ENCODE measurements at places on chromosomes 12 and 14.

DNA sequence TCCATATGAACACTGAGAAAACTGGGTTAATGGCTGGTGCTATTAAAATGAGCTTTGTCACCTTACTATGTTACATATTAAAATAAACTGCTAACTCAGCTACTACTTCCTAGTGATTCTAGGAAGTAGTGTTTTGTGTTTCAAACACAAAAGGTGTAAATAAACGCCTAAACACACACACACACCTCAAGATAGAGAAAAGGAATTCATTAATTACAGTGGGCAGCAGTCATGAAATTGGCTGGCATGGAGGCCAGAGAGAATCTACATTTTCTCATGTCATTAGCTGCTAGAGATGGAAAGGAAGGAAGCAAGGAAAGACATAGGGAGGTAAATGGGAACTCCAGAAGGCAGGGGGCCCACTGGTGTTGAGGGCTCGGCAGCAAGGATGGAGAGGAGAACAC, 787 bp upstream of the PRMT5 start:
- no peak for DNase-seq

DNA sequence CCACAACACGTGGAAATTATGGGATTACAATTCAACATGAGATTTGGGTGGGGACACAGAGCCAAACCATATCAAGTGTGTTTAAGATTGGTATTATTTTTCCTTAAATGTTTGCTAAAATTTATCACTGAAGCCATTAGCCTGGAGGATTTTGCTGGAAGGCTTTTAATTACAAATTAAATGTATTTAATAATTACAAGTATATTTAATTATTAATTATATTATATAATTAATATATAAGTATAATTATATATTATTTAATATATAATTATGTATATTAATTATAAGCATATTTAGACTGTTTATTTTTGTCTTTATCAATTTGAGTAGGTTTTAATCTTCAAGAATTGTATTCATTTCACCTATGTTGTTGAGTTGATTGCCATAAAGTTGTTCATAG, 427.4 kb upstream of the FLRT2 start:
- DNase-seq: no peak

DNA sequence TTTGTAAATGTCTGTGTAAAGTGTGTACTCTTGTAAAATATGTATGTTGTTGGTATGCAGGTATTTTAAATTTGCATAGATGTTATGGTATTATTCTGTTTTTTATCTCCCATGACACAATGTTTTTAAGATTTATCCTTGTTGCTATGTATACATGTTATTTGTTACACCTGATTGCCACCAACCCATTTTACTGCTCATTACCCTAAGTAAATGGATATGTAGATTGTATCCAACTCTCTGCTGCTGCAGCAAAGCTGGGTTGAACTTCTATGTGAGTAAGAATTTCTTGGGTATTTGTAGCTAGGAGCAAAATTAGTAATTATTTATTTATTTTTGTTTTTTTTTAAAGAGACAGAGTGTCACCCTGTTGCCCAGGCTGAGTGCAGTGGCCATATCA, 6.2 kb downstream of the APAF1 start:
- DNase-seq: no peak

DNA sequence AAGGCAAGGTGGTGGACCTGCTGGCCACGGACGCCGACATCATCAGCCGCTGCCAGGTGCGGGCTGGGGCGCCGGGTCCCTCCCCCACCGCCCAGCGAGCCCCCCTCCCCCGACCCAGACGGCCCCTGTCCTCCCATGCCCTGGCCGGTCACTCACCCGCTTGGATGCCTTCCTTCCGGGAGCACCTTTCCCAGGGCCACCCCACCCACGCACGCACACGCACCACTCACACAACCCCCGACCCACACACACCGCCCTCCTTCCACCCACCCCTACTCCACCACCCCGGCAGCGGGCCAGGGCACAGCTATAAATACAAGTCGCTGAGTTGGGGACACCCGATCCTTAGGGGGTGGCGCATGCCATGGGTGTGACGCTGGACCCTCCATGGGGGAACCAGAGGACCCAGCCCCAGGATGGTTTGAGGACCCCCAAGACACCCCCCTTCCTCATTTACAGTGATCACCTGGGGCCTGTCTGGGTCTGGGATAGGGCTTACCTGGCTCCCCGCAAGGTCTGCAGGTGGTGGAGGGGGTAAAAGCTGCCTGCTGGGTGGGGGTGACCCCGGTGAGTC, 465 bp downstream of the ADSS1 start:
- no peak for DNase-seq

DNA sequence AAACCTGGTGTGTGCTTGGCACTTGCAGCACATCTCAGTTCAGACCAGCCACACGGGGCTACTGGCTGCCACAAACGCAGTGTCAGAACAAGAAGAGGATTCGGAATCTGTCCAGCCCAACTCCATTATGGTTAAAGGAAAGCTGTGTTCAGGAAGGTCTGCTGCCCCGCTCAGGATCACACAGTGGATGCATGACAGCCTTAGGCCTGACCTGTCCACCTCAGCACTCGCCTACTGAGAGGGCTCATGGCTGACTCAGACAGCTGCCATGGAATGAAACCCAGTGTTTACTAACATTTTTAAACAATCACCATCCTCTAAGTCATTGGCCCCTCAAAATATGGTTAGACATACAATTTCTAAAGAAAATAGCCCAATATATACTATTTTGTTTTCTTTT, 5.6 kb upstream of the NIN start:
- no peak for DNase-seq

DNA sequence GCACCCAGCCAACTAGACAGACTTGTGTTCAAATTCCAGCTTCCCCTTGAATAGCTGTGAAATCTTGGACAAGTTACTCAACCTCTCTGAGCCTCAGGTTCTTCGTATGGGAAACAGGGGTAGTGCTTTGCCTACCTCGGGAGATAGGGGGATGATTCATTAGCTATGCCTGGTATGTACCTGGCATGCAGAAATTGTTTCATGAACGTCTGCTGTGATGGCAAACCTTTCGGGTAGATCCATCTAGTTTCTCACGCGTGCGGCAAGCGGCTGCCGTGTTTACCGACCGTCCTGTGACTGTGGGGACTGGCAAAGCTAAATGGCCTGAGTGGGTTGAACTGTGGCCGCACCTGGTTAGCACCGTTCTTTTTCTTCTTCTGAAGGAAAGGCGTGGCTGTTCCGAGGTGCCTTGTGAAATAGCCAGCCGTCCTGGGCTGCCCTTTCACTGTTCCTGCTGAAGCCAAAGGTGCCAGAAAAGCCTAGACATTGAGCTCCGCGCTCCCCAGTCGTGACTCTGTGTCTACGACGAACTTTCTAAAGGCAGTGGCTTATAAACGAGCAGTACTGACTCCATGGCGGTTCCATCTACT, 40.6 kb upstream of the MED13L start:
- no peak for DNase-seq

DNA sequence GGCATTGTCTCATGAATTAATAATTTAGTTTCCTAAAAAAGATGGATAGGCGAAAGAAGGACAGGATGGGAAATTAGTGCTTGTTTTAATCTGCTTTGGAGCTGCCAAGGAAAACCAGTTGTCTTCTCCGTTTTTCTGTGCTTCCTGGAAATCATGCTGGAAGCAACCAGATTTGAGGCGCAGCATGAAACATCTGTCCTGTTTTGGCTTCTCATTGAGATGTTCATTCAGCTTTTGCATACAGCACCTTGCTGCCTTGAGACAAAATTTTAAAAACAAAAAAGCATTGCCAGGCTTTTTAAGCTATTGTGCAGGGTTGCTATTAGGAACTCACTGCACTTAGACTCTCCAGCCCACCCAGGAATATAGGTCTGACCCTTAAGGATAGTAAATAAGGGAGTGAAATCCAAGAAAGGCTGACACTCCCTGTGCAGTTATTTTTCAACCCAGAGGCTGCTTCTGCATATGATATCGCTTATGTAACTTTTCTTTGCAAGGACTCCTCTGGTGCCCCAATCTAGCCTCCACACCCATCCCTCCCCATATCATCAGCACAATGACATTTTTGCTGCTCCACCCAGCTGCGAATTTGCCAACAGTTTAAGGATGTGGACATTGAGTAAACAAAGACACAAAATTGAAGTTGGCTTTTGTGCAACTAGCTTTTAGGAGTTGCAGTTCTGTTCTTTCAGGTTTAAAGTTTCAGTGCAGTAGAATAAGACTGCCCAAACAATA, 46.9 kb upstream of the MDM1 start:
- no peak for DNase-seq

DNA sequence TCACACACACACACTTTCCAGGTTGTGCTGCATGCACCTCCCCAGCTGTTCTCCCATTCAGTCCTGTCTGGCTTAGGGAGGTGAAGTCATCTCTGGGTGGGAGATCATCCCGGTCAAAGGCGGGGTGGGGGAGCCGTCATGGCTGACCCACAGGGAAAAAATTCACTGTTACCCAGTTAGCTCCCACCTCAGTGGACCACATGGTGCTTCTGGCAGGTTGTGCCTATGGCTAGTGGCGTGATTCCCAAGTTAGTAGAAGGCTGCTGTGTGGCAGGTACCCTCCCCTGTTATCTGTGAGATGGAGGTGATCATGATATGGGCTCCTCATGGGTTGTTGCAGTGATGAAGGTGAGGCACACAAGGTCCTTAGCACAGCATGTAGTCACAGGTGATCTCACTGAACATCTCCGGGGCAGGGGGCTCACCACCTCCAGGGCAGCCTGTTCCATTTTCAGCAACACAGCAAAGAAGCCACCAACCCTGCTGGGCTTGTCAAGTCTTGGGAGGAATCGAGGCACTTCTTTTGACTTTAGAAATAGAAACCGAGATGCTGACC, 154.9 kb upstream of the CCND2 start:
- DNase-seq: no peak

DNA sequence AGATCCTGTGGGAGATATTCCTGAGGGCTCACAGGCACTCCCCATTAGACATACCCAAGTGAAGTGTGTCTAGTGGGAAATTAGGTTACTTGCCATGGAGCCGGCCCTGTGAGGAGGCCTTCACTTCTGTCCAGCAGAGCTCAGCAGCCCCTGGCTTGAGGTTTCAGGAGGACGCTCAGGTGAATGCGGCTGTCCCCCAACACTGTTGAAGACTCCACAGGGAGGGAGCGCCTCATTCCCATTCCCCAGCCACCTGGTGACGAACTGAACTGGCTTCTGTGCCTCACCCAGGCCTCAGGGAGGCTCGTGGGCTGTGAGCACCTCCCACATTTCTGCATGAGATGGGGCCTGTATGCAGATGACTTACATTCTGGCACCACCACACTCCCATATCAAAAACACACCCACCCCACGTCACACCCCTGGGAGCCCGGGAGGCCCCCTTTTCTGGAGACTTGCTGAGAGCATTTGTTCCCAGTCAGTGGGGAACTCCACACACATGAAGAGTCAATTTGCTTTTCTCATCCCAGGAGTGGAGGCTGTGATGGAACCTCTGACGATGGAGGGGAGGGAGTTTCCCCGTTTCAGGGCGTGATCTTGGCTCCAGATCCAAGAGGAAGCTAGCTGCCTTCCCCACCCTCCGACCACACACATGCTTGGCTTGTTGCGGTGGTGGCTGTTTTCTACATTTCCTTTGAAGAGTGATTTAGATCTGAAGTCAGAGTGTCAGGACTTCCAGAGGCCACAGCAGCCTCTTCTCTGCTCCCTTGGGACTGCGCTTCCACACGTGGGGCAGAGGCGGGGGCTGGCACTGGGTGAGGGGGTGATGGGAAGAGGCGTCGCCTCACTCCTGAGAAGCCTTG, 120.7 kb downstream of the ADGRD1 start:
- no peak for DNase-seq

GRCh38 chr14:53109105-53110041, 43.8 kb downstream of the DDHD1 start:
- no peak for DNase-seq

GRCh38 chr12:113933201-113933786, 32.8 kb downstream of the RBM19 start:
- no peak for DNase-seq

GRCh38 chr12:92332552-92332951, 186.9 kb upstream of the BTG1 start:
- no peak for DNase-seq

DNA sequence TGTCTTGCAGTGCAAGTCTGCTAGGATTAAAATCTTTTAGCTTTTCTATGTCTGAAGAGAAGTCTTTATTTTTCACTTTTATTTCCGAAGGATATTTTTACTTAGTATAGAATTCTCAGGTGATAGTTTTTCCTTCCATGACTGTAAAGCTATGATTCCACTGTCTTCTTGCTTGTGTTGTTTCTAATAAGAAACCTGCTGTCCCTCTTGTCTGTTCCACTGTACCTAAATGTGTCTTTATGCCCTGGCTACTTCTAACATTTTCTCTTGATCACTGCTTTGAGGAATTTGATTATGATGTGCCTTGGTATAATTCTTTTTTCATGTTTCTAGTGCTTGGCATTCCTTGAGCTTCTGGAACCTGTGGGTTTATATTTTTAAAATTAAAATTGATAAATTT, 228.7 kb downstream of the CACNA1C start:
- no peak for DNase-seq

DNA sequence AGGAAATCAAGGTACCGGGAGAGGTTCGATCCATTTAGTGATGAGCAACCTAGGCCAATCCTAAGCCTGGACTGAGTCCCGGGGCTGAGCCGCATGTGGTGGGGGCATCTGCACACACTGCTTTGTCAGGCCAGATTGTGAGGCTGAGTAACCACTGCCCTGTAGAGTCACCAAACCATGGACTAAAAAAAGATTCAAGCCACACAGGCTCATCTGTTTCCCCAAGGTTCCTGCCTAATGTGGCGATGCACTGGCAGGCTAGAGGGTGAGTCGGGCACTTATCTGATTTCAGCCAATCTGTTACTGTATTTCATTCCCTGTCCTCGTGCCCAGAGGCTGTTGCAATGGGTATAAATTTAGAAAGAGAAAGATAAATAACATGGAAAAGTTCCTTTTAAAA, 140.8 kb downstream of the TTC7B start:
- DNase-seq: no peak

DNA sequence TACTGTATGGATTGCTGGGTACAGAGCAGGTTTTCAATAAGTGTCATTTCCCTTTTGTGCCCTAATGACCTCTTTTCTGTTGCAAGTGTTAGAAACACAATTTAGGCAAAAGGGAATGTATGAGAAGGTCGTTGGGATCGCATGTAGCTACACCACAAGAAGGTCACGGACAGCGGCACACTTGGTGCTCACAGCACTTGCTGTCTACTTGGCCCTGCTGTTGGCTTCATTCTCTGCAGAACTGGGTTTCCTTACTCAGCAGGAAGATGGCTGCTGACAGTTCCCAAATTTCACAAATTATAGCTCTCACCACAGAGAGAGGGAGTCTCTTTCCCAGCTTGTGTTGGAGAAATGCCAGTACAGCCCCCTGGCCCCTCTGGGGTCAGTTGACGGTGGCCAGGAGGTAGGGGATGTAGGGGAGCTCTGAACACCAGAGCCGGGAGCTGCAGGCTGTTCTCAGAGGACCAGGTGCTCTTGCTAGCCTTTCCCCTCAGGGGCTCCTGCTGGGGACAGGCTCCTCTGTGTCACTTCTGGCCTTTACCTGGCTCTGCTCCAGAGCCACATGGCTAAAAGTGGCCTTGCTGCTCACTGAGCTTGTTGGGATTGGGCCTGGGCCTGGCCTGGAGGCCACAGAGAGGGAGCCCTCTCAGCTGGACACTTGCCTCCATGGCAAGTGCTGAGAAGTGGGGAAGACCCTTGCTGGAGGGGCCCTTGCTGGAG, 50.9 kb upstream of the BCL7A start:
- no peak for DNase-seq

GRCh38 chr12:50734409-50735263, 29.3 kb upstream of the ATF1 start:
- no peak for DNase-seq

Data from stimulated activated CD8-positive, alpha-beta memory T cell treated with anti-CD3 and anti-CD28 coated beads, Interleukin-7, amount 100 ng/mL, for 1 hour (primary cell).